Activated CD4-positive, alpha-beta T cell treated with anti-CD3 and anti-CD28 coated beads, Interleukin-2, amount 50 U/mL, for 24 hours (primary cell): ENCODE measurements at places on chromosomes 3 and 15.

DNA sequence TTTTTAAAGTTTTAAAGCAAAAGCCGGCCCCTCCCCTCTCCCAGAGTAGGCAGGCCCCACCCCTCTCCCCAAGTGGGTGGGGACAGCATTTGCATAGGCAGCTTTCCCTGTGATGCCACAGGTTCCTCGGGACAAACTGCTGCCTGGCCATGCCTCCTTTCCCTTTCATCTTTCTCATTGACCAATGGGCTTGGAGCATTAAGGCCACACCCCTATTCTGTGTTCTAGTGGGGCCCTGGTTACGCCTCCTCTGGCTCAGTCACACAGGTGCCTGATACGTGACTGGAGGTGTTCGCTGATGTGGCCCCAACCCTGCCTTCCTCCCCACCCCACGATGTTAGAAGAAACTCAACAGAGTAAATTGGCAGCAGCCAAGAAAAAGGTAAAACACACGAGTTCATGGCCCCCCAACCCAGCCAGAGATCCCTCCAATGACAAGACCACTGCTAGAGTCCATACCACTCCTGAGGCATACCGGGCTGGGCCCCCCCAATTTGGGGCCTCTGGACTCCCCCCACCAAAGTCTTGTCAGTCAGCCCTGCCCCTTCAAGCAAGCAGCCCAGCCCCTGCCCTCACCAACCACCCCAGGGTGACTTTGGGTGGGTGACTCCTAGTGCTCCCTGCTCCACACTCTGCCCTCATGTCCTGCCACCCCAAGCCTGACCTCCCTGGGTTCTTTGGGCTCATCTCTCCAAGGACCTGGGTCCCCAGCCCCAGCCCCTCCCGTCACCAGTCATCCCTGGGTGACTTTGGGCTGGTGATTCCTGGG lies 62.8 kb upstream of the CSPG4 start:
- DNase-seq: no peak

GRCh38 chr15:91348752-91349500 lies 248.9 kb downstream of the SV2B start:
- DNase-seq: no peak

GRCh38 chr3:71966185-71966584 lies 181.2 kb upstream of the PROK2 start:
- DNase-seq: no peak

GRCh38 chr15:51128701-51129100 lies 34.0 kb upstream of the TNFAIP8L3 start:
- no peak for DNase-seq

- no peak for DNase-seq
These were observed 203.3 kb downstream of the GBE1 start for GRCh38 chr3:81558106-81558505.

GRCh38 chr3:9107738-9108137 lies 141.7 kb downstream of the SRGAP3 start:
- DNase-seq: no peak

GRCh38 chr3:123521179-123521969 lies 63.5 kb downstream of the HACD2 start:
- DNase-seq: no peak

DNA sequence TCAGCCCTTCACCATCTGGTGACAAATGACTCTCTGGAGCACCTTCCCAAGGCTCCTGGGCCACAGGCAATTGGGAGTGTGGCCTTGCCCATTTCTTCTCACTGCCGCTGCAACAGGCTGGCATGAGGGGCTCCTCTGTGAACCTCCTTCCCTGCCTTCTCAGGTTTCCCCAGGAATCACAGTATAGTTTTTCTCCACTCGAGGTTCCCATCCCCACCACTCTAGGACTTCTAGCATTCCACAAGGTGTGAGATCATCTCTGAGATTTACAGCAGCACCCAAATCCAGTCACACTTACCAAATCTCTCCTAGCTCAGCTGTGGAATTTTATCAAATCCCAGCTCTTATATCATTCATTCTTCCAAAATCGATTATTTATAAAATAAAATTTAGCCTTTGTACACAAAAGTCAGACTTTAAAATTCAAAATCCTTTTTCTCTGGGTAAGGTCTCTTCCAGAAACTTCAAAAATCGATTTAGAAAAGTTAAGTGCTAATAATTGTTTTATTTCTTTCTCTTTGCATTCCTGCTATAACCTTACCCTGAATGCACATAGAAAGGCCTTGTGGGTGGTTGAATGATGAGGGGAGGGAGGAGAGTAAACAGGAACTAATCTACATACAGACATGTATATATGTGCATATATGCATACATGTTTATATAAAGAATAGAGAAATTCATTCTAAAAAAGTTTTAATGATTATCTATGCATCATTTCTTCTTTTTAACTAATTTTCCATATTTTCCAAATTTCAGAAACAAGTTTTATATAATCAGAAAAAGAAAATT lies 18.9 kb upstream of the ATP13A4 start:
- no peak for DNase-seq

DNA sequence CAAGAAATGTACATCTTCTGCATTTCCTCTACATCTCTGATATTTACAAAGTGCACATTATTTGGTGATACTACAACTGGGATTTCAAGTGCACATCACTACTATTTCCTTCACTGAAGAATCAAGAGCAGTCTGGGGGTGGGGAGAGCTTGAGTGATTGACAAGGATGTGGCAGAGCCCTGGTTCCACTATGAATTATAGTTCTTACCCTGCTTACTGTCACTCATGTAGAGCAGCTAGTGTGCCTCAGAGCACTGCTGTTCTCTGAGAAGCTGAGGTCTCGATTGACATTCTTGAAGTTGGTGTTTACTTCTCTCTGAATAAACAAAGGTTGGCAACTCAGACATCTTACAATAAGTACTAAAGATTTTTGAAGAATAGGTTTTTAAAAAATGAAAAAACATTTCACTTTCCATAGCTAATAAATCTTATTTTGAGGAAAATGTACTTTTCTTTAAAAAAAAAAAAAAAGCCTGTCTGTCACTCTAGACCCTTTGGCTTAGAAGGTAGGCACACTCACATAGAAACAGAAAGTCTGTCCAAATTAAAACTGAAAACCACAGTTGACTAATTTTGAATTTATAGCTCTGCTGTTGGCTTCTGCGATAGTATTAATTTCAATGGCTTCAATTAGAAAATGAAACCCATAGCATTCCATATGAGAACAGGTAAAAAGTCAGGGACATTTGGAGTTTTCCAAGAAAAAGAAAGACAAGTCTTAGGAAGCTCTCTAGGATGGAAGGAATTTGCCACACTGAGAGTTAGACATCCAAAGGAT lies 5.6 kb downstream of the GREM1 start:
- DNase-seq: no peak

DNA sequence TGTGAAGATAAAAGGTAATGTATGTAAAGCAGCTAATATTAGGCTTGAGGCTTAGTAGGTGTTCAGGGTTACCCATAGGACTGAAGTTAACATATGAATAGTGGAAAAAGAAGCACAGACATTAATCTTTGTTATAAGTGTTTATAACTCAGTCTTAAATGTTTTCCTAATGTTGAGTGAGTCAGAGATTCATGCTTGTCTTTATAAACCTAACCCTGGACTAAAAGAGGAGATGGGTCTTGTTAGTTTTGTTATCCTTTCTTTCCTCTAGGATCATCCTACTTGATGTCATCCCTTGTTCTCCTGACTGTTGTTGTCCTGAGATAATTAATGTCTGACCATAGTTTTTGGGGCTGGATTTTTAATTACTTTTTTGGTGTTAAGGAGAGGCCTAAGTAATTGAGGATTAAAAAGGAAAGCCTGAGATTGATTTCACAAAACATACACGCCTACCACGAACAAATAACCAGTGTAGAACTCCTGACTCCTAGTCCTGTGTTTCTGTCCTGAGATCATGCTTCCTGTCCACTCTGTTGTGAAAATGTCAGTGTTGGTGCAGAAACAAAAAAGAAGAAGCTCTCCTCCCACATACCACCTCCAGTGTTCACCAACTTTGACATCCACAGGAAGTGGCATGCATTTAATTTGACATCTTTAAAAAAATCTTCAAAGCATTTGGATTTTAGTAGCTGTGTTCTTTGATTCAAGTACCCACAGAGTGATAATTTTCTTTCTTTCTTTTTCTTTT lies 8.4 kb downstream of the MITF start:
- no peak for DNase-seq

GRCh38 chr3:10353160-10353559 lies 32.2 kb upstream of the SEC13 start:
- DNase-seq: no peak

DNA sequence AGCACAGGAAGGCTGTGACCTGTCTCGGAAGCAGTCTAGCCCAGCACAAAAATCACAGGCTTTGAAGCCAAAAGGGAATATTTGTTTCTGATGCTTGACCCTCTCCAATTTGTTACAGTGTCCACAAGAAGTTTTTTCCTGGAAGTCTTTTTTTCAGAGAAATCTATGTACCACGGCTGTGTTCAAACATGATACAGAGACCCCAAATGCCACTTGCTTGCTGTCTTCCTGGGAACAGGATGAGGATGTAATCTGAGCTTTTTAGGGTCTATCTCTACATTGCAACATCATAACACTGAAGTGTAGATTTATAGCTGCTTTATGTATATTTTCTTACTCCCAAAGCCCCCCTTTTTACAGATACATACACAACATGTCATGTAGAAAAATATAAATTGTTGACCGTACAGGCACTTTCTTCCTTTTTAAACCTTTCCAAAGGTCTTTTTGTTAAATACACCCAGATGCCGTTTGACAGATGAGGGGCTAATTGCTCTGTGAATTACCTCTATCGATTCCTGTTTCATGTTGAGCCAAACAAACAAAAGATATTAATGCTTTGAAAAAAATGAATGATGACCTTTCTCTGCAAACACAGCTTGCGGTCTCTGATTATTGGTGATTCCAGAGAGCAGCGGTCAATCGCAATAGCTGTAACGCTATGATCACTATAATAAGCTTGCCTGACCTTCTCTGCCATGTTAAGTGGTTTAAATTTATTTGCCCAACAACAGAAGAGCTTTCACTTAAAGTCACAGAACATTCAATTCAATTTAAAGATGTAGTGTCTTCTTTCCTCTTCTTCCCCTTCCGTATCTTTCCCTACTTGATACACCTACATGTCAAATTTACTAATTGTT lies 875.9 kb upstream of the NR2F2 start:
- DNase-seq: no peak

DNA sequence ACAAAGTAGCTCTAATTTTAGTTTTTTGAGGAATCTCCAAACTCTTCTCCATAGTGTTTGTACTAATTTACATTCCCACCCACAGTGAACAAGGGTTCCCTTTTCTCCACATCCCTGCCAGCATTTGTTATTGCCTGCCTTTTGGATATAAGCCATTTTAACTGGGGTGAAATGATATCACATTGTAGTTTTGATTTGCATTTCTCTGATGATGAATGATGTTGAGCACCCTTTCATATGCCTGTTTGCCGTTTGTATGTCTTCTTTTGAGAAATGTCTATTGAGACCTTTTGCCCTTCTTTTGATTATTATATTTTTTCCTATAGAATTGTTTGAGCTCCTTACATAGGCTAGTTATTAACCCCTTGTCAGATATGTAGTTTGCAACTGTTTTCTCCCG lies 239.9 kb upstream of the TPM1 start:
- no peak for DNase-seq

- no peak for DNase-seq
These were observed 15.7 kb downstream of the FAM81A start for GRCh38 chr15:59453474-59454215.

DNA sequence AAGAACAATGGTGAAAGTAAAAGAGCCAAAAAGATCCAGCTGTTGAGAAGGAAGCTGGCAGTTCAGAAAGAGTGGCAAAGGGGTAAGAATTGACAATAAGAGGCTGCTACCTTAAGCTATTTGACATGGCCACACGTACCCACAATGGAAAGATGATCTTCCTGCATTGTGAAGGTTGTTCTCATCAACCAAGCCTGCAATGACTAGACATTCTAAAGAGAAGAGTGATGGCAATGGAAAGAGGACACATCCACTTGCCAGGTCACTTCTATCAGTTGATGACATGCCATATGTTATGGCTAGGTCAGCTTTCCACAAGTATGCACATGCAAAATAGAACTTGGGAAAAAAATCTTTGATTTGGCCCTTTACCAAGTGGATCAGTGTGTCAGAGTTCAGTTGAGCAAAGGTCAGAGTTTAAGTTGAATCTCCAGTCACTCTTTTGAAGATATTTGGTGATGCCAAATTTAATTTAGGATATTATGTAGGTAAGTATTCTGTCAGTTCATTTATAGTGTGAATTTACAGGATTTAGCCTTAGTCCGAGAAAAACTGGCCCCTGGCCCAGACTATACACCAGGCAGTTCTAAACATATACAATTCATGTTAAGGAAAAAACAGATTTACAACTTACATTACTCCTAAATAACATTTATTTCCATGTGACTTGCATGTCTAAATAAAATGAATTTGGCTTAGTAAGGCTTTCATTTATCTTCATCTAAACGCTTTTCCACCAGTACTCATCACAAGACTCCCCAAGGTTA lies 104.9 kb upstream of the FLNB start:
- no peak for DNase-seq
